ENCODE measurements at places on chromosomes 2 and 18.
A peak's percentile ranks its signal among the peaks of the same experiment; 100 is the strongest.

GRCh38 chr2:229422063-229422462 lies 151.0 kb upstream of the PID1 start:
- DNase-seq = no peak

DNA sequence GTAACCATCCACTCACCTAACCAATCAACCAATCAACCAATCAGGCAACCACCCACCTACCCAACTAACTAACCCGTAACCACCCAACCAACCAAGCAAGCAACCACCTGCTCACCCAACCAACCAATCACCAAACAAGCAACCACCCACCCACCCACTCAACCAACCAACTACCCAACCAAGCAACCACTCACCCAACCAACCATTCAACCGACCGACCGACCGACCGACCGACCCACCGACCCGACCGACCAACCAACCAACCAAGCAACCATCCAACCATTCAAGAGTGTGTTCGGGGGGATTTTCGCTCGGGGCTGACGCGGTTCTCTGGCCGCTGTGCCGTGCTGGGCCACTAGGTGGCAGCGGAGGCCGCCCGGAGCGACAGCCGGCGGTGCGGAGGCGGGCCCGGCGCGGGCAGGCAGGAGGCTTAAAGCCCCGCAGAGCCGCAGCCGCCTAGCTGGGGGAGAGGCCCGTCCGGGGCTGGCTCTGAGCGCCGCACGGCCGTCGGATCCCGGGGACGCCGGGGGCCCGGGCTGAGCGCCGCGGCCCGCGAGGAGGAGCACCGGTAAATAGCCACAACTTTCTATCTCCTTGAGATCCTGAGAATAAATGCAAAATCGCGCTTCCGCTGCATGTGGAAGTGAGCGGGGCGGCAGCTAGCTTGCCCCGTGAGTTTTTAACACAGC lies at the start of gene MC5R:
Gene MC5R (plus strand): TSS at position 443 of the 689 bp plus-strand sequence. CDS start 1,617 bp downstream, outside the sequence.
- DNase-seq = peak; percentile 53

- DNase-seq = no peak
Measured at GRCh38 chr2:161112908-161113307, 47.3 kb upstream of the TANK start.

DNA sequence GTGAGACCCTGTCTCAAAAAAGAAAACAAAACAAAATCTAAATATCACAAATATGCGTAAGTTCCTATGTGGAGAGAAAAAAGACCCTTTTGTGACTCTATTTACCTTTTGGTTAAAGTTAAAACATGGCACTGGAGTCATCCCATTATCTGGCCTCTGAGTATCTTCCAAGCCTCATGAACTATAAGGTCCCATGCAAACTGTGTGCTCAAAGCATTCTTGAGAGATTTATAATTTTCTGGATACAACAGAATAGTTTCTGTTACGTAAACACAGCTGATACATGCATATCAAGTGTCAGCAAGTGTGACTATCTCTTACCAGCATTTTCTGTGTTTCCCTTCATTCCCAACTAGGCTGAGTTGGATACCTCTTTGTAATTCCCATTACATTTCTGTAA lies 8.8 kb upstream of the NOSTRIN start:
- DNase-seq = no peak

GRCh38 chr18:40179729-40180461 lies 1775.1 kb upstream of the PIK3C3 start:
- DNase-seq = no peak

GRCh38 chr2:240435457-240435947 lies at the start of gene GPC1:
GPC1 (plus strand) TSS chr2:240435663; CDS start chr2:240435919, 256 bp downstream.
- peak; percentile 70 for DNase-seq

DNA sequence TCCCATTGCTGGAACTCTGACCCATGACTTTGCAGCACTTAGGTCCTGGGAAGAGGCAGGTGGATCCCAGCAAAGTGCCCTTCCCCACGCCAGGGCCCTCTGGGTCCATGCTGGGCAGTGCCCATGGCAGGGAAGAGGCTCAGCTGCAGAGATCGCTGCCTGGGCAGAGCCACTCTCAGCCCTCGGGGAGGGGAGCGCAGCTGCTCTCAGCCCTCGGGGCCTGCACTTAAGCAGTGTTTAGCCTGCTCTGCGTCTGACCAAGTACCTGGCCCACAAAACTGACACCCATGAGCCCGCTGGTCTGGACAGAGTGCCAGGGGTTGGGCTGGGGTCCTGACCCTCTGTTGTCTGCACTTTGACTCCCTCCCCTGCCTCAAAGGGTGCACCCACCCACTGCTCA lies 46.3 kb downstream of the AQP12A start:
- no peak for DNase-seq

DNA sequence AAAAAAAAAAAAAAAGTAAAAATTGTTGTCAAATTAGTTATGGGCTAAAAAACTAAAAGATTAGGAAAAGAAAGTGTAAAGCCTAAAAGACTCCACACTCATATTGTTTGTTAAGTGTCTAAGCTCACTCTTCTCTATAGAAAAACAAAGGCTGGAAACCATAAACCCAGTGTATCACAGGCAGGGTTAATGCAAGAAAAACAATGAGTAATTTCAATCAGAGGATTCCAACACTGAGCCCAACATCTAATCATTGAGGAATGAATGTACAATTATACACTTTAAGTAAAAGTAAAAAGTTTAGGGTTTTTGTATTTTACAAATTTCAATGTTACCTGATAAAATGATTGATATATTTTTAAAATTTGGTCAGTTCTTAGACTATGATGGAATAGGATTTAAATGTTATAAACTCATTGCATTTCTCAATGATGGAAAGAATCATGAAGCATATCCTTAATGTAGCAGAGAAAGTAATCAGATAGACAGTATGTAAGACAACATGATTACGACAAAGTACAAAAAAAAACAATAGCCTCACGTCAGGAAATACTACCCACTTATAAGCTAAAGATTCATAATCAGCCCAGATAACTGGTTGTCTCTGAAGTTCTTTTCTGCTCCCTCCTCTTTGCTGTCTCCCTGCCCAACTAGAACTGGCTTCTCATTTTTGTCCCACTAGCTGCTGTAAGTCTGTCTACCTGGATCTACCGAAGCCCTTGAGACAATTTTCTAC lies 44.5 kb upstream of the SP3 start:
- DNase-seq = no peak

GRCh38 chr2:203077451-203077850 lies 62.8 kb downstream of the NBEAL1 start:
- no peak for DNase-seq

DNA sequence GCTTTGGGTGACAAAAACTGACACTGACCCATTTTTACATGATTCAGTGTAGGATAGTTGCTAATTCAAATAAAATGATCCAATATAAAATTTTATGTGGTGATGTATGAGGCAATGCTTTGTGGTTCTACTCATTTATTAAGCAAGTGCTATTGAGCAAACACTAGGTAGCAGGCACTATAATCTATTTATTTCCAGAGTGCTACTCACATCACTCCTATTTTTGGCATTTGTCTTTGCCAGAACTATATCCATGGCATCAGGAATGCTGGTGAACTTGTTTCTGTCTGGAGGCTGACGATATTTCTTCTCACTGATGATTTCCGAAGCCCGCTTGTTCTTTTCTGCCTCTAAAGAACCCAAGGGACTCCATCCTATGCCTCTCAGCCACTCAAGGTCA lies 84.3 kb downstream of the NEB start:
- DNase-seq = no peak

DNA sequence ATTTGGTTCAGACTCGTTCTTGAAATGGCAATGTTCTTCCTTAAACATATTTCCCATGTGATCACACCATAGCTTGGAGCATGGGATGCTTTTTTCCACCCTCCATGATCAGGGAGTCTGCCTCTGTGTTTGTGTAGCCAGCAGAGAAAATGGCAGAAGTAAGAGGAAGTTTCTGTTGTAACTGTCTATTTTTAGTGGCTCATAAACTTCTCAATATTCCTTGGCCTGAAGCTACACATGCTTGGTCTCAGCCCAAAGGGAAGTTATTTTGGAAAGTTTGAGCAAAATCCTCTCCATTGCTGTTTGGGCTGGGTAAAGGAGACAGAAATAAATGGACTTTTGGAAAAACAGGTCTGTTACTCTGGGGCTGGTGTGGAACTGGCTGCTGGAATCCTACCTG lies 33.4 kb upstream of the ITGA6 start:
- DNase-seq = no peak
